ENCODE measurements at places on chromosomes 11 and 22. TPM values are rescaled to one million over a fixed set of nuclear protein-coding genes. Genes with fewer than 3 reads are reported as not detected.

The SLC22A12 gene
- not detected for total RNA-seq

- DNase-seq: no peak
- H3K27ac ChIP-seq: no peak overlapping the region
- H3K27me3 ChIP-seq: peaks cover 9% of the 10 kb centered on the region
These were observed 52.7 kb upstream of the CCND1 start for GRCh38 chr11:69588270-69588669.

GRCh38 chr11:100635194-100635593 is 51.9 kb upstream of the ARHGAP42 start:
- H3K36me3 ChIP-seq: no peaks in the 10 kb centered on the region
- DNase-seq: no peak
- H3K27me3 ChIP-seq: no peaks in the 10 kb centered on the region
- H3K27ac ChIP-seq: no peak overlapping the region
- H3K4me1 ChIP-seq: no peaks in the 10 kb centered on the region
- H3K4me3 ChIP-seq: no peak overlapping the region

GRCh38 chr11:112485280-112485679 is 224.6 kb upstream of the PLET1 start:
- no peaks in the 10 kb centered on the region for H3K4me1 ChIP-seq
- H3K36me3 ChIP-seq: no peaks in the 10 kb centered on the region
- H3K27me3 ChIP-seq: peaks cover 6% of the 10 kb centered on the region

DNA sequence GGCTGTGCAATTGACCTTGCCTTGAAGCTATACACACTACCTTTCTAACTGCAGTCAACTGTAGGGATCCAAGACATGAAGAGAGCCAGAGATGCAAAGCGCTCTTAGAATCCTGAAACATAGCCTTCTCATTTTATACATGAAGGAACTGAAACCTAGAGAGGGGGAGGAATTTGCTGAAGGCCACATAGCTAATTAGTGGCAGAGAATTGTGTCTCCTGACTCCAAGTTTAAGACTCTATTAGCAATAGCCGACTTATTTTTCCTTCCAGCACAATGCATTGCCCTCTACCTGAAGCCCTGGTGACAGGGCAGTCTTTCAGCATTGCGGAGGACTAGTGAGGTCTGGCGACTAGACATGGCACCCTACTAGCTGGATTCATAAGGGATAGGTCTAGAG is 727.0 kb upstream of the ANO5 start:
- H3K4me1 ChIP-seq: no peaks in the 10 kb centered on the region
- no peak overlapping the region for H3K27ac ChIP-seq
- DNase-seq: no peak
- H3K27me3 ChIP-seq: no peaks in the 10 kb centered on the region
- H3K4me3 ChIP-seq: no peak overlapping the region
- no peaks in the 10 kb centered on the region for H3K36me3 ChIP-seq

GRCh38 chr11:45233804-45234170 is 52.4 kb downstream of the SYT13 start:
- peaks cover 15% of the 10 kb centered on the region for H3K27me3 ChIP-seq
- no peak overlapping the region for H3K4me3 ChIP-seq
- no peak for DNase-seq

GRCh38 chr11:94272738-94273313 is 31.6 kb upstream of the IZUMO1R start:
- no peak for DNase-seq
- H3K36me3 ChIP-seq: no peaks in the 10 kb centered on the region
- H3K4me3 ChIP-seq: no peak overlapping the region
- H3K27me3 ChIP-seq: peaks cover under 1% of the 10 kb centered on the region
- no peak overlapping the region for H3K27ac ChIP-seq

All from activated CD8-positive, alpha-beta T cell treated with anti-CD3 and anti-CD28 coated beads for 36 hours (primary cell).